ENCODE measurements at places on chromosomes 11 and 22.

- DNase-seq: no peak
Measured at GRCh38 chr11:63761931-63762653, 6.5 kb downstream of the ZFTA start.

DNA sequence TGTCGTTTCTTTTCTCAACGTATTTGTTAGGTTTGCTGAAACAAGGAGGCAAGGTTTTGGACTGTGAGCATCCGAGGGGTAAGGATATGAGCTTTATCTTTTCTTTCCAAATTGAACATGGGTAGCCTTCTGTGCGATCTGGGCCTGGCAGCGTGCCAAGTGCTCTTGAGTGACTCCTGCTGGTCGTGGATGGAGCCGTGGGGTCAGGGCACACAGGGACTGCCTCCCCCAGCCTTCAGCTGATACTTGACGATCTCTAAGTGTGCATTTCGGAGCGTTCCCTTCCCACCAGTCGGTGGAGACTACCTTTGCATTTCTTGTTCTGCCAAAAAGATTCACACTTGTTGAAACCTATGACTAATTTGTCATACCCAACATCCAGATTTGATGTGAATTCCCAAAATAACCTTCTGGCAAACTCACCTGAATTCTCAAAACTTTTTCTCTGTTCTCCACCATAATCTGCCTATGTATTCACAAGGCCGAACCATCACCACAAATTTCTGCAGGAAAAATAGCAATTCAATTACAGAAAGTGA is 40.1 kb upstream of the CLMP start:
- peak; percentile 37 for DNase-seq

DNA sequence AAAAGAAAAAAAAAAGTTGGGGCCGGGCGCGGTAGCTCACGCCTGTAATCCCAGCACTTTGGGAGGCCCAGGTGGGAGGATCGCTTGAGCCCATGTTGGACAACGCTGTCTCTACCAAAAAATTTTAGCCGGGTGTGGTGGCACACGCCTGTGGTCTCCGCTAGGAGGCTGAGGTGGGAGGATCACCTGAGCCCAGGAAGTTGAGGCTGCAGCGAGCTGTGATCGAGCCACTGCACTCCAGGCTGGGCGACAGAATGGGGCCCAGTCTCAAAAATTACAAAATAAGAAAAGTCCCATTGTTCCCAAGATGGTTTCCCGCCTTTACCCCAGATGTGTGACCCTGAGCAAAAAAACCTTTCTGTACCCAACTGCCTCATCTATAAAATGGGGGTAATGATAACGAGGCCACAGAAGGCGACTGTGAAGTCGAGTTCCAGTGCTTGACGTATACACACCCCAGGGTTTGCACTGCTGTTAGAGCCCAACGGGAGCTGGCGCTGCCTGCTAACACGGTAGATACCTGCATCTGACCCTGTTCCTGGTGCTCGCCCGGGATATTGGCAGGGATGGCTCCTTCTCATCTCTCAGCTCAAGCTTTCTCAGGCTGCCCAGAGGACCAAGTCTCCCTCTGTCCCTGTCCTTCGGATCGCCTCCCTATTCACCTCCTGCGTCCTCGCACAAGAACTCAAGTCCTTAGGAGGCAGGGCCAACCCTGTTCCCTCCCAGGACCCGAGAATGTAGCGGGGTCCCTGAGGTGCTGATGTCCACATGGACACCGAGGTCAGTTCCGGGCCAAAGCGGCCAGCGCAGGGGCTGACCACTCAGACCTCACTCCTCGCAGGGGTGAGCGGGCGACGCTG is 1.1 kb upstream of the RPLP2 start:
- no peak for DNase-seq

DNA sequence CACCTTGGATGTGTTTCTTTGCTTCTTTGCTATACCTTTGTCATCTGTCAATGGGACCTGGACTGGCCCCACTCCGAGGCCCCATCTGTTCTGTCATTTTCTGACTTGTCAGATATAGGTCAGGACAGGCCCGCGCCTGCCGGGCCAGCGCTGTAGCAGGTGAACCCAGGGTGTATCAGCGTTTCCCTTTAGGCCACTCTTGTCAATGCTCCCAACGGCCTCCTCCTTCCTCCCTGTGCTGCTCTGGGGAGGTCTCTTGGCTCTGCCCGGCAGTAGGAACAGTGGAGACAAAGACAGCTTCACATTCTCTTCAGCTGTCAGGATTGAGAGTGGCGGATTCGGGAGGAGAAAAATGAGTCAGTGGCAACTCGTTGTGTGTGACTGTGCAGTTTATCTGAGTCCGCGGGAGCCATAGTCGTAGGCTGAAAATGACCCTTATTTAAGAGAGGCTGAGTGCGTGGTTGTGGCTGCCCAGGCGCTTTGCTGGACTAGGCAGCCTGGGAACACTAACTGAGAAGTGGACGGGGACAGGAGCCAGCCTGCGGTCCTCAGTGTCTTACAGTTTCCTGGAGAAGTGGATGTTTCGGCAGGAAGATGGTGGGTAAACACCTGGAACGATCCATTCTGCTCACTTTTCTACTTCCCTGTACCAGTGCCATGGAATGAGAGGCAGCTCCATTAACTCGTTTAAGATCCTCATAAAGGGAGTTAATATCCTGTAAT is 102.3 kb downstream of the PRR5L start:
- DNase-seq: no peak

DNA sequence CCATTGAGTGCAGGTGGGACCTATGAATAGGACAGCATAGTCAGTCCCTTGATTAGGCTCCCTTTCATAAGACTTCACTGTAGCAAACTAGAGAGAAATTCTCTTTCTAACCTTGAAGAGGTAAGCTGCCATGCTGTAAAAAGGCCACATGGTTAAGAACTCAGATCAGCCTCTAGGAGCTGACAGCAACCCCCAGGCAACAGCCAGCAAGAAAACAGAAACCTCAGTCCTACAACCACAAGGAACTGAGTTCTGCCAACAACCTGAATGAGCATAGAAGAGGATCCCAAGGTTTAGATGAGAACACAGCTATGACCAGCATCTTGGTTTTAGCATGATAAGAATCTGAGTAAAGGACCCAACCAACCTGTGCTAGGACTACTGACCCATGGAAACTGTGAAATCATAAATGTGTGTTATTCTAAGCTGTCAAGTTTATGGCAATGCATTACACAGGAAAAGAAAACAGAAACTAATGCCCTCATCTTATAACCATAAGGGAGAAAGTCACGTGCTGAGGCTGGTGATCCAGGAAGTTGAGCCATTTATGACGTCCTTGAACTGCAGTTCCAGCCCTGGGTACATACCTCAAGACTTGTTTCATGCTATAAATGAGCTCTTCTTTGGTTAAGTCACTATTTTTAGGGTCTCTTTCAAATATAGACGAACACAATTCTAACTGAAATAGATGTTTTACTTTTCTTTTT is 43.3 kb downstream of the RAB38 start:
- DNase-seq: no peak

- DNase-seq: no peak
Measured at GRCh38 chr11:17593466-17594245, 46.6 kb downstream of the OTOG start.

DNA sequence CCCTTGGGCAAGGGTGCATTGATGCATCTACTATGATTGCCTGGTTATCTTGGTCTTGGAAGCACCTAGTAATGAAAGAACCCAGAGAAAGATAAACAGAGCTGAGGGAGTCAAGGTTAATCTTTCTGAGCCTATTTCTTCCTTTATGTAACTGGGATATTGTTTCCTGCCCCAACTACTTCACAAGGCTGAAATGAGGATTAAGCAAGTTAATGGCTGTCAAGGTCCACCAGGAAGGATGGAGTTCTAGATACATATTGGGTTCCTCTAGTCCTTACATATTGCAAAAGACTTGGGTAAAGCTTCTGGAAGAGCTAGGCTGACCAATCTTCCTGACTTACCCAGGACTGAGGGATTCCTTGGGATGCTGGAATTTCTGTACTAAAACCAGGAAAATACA is 589.8 kb downstream of the INSC start:
- no peak for DNase-seq

- no peak for DNase-seq
Measured at GRCh38 chr11:9493492-9493891, 32.7 kb downstream of the ZNF143 start.

DNA sequence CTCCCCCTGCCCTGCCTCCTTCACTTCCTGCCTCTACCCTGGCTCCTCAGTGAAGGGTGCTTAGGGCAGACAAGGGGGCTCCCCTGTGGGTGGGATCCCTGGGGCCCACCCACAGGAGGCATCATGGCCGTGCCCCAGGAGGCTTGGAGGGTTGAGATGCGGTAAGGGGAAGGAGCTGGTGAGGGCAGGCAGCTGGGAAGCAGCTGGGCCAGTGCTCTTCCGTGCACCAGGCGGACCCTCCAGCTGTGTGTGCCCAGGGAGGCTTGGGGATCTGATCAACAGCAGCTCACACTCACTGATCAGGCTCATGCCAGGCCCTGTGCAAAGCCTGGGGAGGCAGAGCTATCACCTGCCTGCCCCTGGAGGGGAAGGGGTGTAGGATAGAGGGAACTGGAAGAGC is 59.3 kb upstream of the TTLL12 start:
- no peak for DNase-seq

- DNase-seq: no peak
Measured at GRCh38 chr22:31160328-31160978, 471 bp downstream of the RNF185 start.

- DNase-seq: no peak
Measured at GRCh38 chr22:27576815-27577573, 224.6 kb downstream of the MN1 start.

- no peak for DNase-seq
Measured at GRCh38 chr11:76444065-76444383, 794 bp upstream of the EMSY start.

- DNase-seq: peak; percentile 71
Measured at GRCh38 chr22:39277142-39277607, 32.4 kb upstream of the PDGFB start.

DNA sequence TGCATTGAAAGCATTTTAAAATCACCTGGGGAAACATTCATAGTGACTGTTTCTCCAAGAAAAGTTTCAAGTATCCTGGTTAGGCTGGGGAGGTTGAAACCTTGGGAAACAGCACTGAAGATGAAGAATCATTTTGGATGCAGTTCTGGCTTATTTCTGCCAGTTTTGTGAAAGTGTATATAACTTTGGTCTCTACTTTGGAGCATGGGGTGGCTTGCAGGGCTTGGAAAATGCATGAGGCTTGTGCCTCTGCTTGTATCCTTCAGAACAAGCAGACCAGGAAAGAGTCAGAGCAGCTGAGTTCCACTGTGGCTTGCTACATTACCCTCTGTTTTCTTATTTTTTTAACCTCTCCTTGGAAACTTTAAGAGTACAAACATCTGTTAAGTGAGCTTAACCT is 19.5 kb downstream of the SLC5A12 start:
- DNase-seq: no peak

GRCh38 chr22:22425783-22426624 is 82.5 kb downstream of the ZNF280B start:
- no peak for DNase-seq

- no peak for DNase-seq
Measured at GRCh38 chr11:75376175-75376574, 23.1 kb upstream of the RPS3 start.

GRCh38 chr22:40261783-40262182 is 84.1 kb downstream of the TNRC6B start:
- no peak for DNase-seq

GRCh38 chr11:109957601-109958000 is 135.6 kb upstream of the ZC3H12C start:
- no peak for DNase-seq

DNA sequence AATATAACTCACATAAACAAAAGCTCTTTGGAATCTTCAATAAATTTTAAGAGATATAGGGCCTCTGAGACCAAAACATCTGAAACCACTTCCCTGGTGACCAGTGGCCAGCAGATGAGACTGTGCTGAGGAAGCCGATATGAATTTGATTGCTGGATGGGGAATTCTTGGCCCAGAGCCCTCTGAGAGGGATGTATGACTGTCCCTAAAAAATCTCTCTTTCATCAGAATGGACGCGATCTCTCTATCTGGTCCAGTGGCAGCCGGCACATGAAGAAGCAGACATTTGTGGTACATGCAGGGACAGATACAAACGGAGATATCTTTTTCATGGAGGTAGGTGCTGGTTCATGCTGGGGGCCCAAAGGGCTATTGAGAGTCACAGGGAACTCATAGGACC is 37.5 kb downstream of the MYBPC3 start:
- DNase-seq: no peak

DNA sequence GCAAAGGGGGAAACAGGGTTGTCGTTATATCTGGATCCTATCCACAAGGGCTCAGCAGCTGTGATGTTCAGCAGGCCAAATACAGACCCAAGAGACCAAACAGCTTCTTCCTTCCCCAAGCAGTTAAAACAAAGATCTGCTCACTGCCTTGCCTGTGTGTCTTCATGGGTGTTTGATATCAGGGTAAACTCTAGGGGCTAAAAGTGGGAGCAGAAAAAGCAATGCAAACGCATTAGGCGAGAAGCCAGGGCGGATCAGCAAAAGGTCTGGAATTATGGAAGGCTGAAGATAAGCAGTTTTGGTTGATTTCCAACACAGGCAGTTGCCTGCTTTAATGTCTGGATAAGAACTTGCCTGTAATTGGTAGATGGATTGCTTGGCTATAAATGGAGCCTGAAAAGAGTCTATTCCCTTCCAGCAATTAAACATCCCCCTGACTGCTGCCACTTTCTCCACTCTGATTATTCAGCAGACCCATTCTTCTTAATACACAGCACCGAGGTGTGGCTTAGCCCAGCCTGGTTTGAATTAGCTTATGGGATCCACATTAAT is 126.3 kb downstream of the COMMD9 start:
- no peak for DNase-seq

DNA sequence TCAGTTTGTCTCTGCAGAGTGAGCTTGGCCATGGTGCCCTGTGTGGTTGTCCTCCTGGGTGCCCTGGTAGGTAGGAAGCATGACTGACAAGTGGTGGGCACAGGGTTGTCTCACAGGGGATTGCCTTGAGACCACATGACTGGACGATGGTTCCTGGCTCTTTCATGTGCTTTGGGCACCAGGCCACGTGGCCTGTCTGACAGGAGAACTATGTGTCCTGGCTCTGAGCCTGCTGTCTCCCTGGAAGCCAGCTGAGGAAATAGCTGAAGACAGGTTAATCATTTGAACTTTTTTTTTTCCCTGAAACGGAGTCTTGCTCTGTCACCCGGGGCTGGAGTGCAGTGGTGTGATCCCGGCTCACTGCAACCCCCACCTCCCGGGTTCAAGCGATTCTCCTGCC is 93.2 kb downstream of the LDLRAD3 start:
- DNase-seq: no peak

DNA sequence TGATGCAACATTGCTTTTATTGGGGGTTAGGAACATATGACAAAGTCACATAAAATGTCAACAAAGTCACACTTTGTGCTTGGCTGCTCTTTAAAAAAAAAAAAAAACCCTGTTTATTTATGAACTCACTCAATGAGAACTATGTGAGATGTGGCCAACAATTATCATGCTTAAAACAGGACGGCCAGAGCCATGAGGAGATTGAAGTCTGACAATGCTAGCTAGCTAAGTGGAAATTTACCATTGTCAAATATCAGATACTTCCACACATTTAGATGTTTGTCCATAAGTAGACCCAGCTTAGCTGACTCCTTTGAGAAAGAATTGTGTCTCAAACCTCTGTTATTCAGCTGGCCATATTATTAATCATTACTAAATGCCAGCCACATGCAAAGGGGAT is 26.9 kb downstream of the BLID start:
- no peak for DNase-seq

- no peak for DNase-seq
Measured at GRCh38 chr11:1755692-1756561, 5.5 kb upstream of the IFITM10 start.
